Foreskin fibroblast (primary cell): ENCODE measurements at places on chromosomes 3 and 15.

- DNase-seq: peak; percentile 99
Observed at GRCh38 chr15:45456212-45457106, 66.1 kb downstream of the SLC30A4 start.

- no peak for DNase-seq
Observed at GRCh38 chr3:61532739-61533500, 28.5 kb upstream of the PTPRG start.

- no peak for DNase-seq
Observed at GRCh38 chr15:47496343-47497185, 220.7 kb upstream of the SEMA6D start.

- no peak for DNase-seq
Observed at GRCh38 chr3:35857004-35857403, 217.7 kb downstream of the ARPP21 start.

- DNase-seq: no peak
Observed at GRCh38 chr3:116033516-116033915, 410.2 kb downstream of the GAP43 start.

GRCh38 chr15:66226736-66227135 is 26.8 kb downstream of the MEGF11 start:
- no peak for DNase-seq

GRCh38 chr15:73617913-73618312 is 15.3 kb downstream of the NPTN start:
- DNase-seq: no peak

- peak; percentile 34 for DNase-seq
Observed at GRCh38 chr15:60989696-60990095, 239.4 kb downstream of the RORA start.

- peak; percentile 84 for DNase-seq
Observed at GRCh38 chr15:70101459-70102113, 3.9 kb upstream of the TLE3 start.

GRCh38 chr3:74523811-74524210 is 90.6 kb downstream of the CNTN3 start:
- peak; percentile 42 for DNase-seq

GRCh38 chr15:52481915-52482314 is 46.8 kb downstream of the MYO5A start:
- DNase-seq: peak; percentile 67

DNA sequence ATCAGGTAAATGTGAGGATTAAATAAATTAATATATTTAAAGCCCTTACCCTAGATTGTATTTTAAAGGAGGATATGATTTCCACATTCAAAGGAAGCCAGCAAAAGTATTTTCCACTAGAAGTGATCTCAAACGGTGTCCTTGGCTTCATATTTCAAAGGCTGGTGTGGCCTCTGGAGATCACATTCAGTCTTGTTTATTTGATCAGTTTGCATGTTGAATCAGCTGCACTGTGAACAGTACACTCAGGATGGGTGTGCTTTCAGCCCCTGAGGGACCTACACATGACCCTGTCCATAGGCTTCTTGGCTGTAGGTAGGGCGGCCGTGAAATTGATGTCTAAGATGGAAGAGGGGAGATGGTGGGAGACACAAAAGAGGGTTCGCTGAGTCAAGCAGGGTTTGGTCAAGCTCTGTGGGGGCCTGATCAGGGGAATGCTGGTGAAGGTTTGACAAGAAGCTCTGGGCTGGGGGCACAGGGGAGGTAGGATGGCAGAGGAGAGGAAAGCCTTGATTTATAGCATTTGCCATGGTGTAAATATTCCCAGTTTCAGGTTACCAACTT is 21.9 kb downstream of the CYP8B1 start:
- no peak for DNase-seq

- DNase-seq: no peak
Observed at GRCh38 chr15:28930476-28931291, 44.9 kb downstream of the APBA2 start.

GRCh38 chr3:125418306-125418705 is 43.2 kb upstream of the ZNF148 start:
- no peak for DNase-seq

- DNase-seq: no peak
Observed at GRCh38 chr3:33543601-33544000, 103.4 kb upstream of the UBP1 start.

DNA sequence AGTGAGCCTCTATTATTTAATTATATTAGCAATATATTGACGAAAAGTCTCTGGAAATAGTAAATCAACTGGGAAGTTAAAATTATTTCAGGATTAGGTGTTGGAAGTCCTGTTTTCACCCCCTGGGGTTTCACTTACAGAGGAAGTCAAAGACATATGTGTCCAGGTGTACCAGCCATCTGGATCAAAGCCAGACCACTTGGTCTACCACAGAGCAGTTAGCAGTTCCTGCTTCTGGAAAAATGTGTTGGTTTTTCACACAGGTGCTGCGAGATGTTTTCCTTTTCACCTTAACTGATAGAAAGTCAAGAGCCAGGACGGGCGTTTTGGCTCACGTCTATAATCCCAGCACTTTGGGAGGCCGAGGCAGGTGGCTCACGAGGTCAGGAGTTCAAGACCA is 13.1 kb downstream of the MME start:
- no peak for DNase-seq

DNA sequence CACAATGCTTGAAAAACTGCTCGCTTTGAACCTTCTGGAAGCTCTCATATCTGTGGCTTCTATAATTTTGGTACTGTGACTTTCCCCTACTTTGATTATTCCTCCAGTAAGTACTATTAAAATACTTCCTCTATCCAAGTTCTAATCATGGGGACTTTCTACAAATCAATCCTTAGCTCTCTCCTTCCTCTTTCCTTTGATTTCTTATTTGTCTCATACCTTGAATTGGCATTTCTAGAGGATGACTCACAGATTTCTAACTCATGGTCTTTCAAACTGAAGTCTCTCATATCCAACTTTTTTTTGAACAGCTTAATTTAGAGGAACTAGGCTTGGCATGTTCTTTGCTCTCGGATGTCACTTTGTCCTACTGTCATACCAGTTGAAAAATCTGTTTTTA is 241.8 kb downstream of the TBC1D5 start:
- peak; percentile 22 for DNase-seq

DNA sequence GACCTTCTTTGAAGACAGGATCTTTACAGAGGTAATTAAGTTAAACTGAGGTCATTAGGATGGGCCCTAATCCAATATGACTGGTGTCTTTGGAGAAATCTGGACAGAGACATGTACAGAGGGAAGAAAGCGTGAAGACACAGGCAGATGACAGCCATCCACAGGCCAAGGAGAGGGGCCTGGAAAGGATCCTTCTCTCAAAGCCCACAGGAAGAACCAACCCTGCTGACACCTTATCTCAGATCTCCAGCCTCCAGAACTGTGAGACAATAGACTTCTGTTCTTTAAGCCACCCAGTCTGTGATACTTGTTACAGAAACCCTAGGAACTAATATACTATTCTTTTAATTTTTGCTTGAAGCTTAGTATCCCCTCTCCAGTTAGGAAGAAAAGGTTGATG is 74.2 kb downstream of the WDR76 start:
- DNase-seq: no peak

DNA sequence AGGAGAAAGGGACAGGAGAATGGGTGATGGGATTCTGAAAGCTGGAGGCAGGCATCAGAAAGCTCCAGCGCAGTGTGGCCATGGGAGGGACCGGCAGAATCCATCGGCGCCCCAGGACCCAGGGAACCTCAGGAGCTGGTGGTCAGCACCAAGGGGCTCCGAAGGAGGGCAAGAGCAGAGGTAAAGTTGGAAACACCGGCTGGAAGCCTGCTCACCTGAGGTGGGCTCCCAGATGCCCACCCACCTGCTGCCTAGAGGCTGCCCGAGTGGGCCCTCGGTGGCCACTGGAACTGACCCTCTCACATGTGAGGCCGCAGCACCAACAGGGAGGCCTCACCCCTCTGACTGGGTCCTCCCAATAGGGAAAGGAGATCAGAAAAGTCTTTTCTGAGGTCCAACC is 10.3 kb upstream of the ZXDC start:
- DNase-seq: no peak

DNA sequence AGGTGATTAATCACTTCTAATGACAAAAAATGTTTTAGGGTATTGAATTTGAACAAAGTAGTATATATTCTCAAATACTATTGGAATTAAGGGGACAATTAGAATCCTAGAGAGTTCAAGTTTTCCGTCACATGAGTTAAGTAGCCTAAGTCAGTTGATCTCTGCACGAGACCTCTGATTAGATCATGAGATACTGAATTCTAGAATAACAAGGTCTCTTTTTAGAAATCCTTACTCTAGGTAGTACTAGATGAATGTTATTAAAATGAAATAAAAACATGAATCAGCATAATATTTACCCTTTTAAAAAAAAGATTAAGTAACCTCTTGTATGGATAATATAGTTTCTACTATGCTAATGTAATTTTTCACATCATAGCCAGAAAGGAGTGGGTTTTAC is 43.4 kb downstream of the MYO5A start:
- no peak for DNase-seq

- DNase-seq: no peak
Observed at GRCh38 chr3:30641416-30642251, 35.2 kb downstream of the TGFBR2 start.

GRCh38 chr15:70701891-70702568 is 61.3 kb downstream of the UACA start:
- DNase-seq: peak; percentile 59

GRCh38 chr3:11019116-11019819 is 26.7 kb downstream of the SLC6A1 start:
- DNase-seq: no peak

DNA sequence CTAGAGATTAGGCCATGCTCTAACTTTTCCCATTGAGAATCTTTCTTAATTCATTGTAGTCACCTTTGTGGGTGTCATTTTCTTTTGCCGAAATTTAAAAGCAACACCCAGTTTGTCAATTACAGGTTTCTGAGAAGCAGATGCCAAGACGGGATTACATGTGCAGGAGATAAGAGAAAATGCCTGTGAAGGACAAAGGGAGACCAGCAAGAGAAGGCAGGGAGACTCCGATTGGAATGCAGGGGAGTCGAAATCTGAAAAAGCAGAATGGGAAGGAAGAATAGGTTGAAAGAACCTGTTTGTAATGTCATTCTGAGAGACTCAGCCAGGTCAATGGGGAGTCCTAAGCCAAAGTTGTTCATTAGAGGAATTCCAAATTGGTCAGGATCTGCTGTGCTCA is 3.6 kb upstream of the DPH6 start:
- no peak for DNase-seq
